Calu3 (cell line): ENCODE measurements at places on chromosomes 7 and 10. TPM values are rescaled to one million over a fixed set of nuclear protein-coding genes. Genes with fewer than 3 reads are reported as not detected.

DNA sequence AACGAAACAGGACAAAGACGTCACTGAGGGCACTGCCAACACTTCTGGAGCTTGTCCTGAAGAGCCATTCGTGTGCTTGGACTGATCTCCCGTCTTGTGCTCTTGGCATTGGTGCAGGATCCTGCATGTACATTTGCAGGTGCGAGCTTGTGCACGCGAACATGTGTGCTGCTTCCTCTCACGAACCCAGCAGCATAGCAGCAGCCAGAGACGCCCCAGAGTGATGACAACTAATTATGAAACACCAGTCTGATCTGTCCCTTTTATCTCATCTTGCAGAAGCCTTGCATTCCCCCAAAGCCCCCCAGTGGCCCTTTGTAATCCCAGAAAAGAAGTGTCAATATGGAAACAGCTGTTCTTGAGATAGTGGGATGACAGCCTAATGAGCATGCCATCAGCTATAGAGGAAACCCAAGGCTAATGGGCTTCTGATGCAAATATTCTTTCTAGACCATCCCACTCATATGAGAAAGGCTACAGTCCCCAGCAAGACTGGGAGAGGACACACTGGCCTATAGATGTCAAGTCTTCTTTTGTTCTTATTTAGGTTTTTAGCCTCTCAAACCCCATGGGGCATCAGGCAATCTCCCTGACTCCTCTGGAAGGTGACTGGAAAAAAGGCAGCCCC is 310.6 kb downstream of the FRMD4A start:
- DNase-seq, result no peak

GRCh38 chr10:43706166-43706565 is 57.5 kb upstream of the ZNF32 start:
- DNase-seq, result no peak

GRCh38 chr7:41889472-41889871 is 186.6 kb upstream of the INHBA start:
- no peak for DNase-seq

DNA sequence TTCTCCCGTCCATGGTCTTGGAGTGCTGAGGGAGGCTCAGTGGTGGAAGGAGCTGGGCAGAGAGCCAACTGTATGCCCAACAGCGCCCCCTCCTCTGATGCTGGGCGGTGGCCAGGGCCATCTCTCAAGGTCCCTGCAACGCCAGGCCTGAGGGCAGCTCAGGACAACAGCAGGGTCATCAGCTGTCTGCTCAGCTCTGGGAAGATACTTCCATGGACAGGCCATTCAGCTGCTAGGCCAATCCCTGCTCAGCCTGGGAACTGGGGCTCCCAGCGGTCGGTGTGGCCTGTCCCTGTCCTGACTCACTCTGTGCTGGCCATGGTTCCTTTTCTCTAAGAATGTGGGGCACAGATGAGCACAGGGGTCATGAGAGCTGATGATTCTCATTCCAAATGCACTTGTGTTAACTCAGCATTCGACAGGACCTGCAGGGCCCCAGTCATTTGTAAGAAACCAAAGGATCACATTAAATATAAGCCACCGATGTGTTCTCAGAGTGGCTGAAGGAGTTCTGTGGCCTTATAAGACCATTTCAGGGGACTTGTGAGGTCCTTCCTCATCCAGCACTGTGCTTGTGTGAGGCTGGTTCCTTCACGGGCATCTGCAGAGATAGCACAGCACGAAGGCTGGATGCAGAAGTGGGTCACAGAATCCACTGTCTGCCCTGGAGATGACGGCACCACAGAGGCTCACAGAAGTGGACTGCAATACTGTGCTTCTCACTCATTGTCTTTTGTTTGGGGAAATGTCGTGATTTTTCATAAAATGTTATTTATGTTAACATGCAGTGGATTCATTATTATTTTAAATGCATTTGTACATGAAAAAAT is 73.0 kb downstream of the ADCY1 start:
- DNase-seq, result no peak

DNA sequence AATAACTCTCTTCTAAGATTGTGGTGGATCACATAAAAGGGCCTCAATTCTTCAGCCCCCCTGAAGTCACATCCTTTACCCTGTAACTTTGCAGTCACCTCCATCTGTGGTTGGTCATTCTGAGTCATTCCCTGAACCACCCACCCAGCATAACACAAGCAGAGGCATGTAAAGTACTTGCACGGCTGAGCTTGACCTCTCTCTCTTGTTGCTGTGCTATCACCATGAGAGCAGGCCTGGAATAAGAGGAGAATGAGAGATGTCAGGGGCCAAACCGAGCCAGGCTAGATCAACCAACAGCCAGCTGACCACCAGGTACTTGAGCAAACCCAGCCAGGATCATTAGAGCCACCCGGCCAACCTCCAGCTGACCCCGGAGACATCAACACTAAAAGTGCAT is 13.5 kb upstream of the STK17A start:
- DNase-seq, result no peak

GRCh38 chr10:47370015-47370767 is 13.9 kb downstream of the ZNF488 start:
- no peak for DNase-seq

GRCh38 chr7:148037044-148037443 is 553.5 kb upstream of the C7orf33 start:
- DNase-seq, result no peak

Gene PNLIP
- total RNA-seq, result not detected in 2 replicates
